GM10248 (cell line): ENCODE measurements at places on chromosomes 16 and 17.

DNA sequence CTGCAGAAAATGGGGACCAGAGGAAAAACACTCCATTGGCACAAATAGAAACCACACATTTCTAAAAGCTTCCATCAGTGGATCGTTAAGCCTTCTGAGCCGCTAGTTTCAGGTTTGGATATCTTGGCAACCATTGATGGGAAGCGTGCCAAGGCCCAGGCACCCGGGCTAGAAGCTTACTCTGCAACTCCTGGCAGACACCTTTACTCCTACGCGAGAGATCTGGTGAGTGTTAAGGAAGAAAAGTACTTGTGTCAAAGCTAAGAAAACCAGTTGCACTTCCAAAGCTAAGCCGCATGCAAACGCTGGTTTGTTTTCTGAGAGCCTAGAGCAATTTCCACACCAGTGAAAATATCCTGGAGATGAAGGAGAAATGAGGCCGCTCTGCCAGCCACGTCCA lies 472.4 kb downstream of the PMP22 start:
- DNase-seq: no peak

- no peak for DNase-seq
Measured at GRCh38 chr17:36545077-36545464, 352 bp downstream of the GGNBP2 start.

- no peak for DNase-seq
Measured at GRCh38 chr17:32227910-32228309, 37.7 kb upstream of the RHBDL3 start.

- DNase-seq: no peak
Measured at GRCh38 chr17:49343273-49343672, 18.8 kb downstream of the ZNF652 start.

DNA sequence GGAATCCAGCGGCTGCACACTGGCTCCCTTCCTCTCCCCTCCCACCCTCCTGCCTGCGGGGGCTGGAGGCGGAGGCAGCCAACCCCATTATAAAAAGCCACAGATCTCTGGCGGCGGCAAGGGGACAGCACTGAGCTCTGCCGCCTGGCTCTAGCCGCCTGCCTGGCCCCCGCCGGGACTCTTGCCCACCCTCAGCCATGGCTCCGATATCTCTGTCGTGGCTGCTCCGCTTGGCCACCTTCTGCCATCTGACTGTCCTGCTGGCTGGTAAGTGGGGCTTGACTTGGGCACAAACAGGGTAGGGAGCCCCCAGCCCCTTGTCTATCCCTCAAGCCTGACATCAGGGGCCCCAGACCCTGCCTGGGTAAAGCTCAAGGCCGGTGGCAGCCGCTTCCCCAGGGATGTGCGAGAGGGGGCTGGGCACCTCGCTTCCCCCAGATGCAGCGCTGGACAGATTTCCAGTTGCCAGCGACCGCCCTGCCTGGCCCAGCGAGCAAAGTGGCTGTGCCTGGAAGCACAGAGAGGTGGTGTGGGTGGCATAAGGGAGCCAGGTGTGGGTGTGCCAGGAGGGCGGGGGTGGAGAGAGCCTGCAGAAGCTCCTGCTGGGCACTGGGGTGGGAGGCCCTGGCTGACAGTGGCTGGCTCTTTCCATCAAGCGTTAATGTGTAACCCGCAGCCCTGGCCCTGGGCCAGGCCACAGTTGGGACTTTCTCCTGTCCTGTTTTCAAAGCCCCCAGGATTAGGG lies at the start of gene CX3CL1:
Gene CX3CL1 (plus strand): TSS at position 119 of the 745 bp plus-strand sequence. CDS start 79 bp downstream, at position 198.
- no peak for DNase-seq

GRCh38 chr16:64997121-64997520 lies 124.7 kb downstream of the CDH11 start:
- DNase-seq: no peak
